ENCODE measurements at places on chromosomes 7 and 10. TPM values are rescaled to one million over a fixed set of nuclear protein-coding genes. Genes with fewer than 3 reads are reported as not detected.

NPFFR1 gene
- not detected for total RNA-seq

CAMK2B gene
- total RNA-seq, result not detected

EIF5AL1 gene
- 0.13 TPM for total RNA-seq

C10orf53 gene
- not detected for total RNA-seq

C7orf57 gene
- total RNA-seq, result 0.85 TPM

PPIF gene
- total RNA-seq, result 66.3 TPM

INSYN2A gene
- not detected for total RNA-seq

ZNF3 gene
- 49.0 TPM for total RNA-seq

CPVL gene
- 11.6 TPM for total RNA-seq

EBLN1 gene
- total RNA-seq, result not detected

CARD11 gene
- 199 TPM for total RNA-seq

SLC29A4 gene
- 0.95 TPM for total RNA-seq

HTRA1 gene
- total RNA-seq, result not detected

MLXIPL gene
- not detected for total RNA-seq

TLX1 gene
- not detected for total RNA-seq

PAX4 gene
- not detected for total RNA-seq

SH2D4B gene
- 0.19 TPM for total RNA-seq

DNA sequence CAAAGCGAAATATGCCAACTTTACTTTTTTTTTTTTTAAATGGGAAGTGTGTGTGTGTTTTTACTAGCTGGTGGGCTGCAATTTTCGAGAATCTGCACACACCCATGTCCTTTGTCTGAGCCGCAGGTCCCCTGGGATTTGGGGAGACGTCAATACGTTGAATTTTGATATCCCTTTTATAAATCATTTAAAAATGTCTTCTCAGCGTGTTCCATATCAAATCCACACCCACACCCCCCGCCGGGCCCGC, 404 bp upstream of the FMC1 start:
- peak overlapping the region; percentile 98 for H3K27ac ChIP-seq
- no peak for DNase-seq

DNA sequence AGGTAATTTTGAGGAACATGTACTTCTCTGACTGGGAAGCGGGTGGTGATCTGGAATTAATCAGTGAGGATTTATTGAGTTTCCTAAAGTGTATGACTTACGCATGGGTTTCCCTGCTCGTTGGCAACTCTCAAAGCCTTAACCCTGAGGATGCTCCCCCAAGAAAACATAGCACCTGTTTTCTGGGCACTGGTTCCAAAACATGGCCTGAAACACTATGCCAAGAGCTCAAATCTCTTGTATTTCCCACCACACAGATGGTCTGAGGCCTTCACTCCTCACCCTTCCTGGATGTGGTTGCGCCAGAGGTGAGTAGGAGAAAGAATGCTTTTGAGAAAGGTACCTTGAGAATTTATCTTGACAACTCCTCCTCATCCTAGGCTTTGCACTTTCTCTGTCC, 250.4 kb downstream of the FZD1 start:
- H3K27ac ChIP-seq, result no peak overlapping the region
- H3K36me3 ChIP-seq, result no peaks in the 10 kb centered on the region
- H3K4me1 ChIP-seq, result no peaks in the 10 kb centered on the region
- H3K4me3 ChIP-seq, result no peak overlapping the region
- no peak for DNase-seq

DNA sequence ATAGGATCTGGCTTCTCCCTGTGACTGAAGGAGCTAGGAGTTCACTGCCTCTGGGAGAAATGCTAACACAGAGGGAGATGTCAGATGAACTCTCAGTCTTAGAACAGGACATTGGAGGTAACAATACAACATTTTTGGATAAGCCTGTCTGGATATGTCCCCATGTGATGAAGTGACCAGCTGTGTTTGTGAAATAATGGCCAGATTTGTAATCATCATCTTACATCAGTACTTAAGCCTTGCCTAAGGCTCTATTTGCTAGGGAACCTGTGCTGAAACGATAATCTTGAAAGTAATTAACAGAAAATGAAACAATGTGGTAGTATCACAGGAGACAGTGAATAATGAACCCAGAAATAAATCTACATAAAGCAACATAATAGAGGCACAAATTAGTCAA, 56.2 kb downstream of the CRPPA start:
- H3K27me3 ChIP-seq, result no peaks in the 10 kb centered on the region
- no peak for DNase-seq
- H3K4me1 ChIP-seq, result no peaks in the 10 kb centered on the region
- H3K4me3 ChIP-seq, result no peak overlapping the region
- no peak overlapping the region for H3K27ac ChIP-seq

GRCh38 chr7:43588477-43589132, 5.7 kb downstream of the STK17A start:
- H3K36me3 ChIP-seq, result peaks cover 10% of the 10 kb centered on the region
- no peak overlapping the region for H3K4me3 ChIP-seq
- no peak for DNase-seq
- no peaks in the 10 kb centered on the region for H3K27me3 ChIP-seq

DNA sequence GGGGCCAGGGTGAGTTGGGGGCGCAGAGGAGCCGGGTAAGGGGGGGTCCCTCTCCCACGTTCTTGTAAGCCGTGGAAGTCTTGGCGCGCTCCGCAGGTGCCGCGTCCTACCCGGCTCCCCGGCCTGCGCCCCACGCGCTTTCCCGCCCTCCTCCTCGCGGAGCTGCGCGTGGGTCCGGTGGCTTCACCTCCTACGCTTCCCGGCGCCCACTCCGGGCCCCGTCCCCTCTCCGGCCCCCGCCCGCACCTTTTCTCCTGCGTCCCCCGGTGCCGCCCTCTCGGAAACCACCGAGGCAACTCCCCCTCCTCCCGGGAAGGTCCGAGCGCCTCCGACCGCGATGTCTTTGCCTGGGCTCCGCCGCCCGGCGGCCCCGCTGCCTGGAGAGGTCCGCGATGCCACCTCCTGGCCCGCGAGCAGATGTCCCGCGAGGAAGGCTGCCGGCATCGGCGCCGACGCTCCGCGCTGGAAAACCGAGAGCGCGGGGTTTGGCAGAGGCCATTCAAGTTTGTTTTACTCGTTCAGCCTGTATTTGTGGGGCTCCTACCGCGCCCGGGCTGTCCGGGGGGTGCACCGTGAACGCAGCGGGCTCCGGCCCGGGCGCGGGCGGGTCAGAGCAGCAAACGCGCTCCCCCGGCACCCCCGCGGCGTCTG, 2.4 kb upstream of the NKX6-2 start:
- H3K36me3 ChIP-seq, result no peaks in the 10 kb centered on the region
- no peak for DNase-seq
- peaks cover 3% of the 10 kb centered on the region for H3K4me1 ChIP-seq
- H3K27ac ChIP-seq, result no peak overlapping the region
- H3K27me3 ChIP-seq, result peaks cover 4% of the 10 kb centered on the region

DNA sequence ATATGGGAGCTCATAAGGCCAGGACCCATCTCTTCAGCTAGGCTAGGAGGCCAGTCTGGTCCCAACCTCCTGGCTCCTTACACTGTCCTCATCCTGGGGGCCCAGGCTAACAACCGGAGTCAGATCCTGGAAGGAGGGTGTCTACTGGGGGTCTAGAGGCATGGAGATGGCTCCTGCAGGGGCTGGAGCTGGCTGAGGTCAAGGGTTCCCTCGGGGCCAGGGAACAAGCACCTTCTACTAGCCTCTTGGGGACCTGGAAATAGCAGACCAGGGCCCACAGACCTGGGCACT, 37.2 kb downstream of the CLRN3 start:
- no peak overlapping the region for H3K27ac ChIP-seq
- no peak overlapping the region for H3K4me3 ChIP-seq
- no peak for DNase-seq
- H3K36me3 ChIP-seq, result no peaks in the 10 kb centered on the region

GRCh38 chr7:77383333-77383740, 32.8 kb downstream of the GSAP start:
- H3K4me1 ChIP-seq, result no peaks in the 10 kb centered on the region
- DNase-seq, result no peak
- H3K4me3 ChIP-seq, result no peak overlapping the region

GRCh38 chr10:19791032-19791431, 25.2 kb upstream of the PLXDC2 start:
- no peak for DNase-seq
- H3K4me3 ChIP-seq, result no peak overlapping the region
- no peaks in the 10 kb centered on the region for H3K36me3 ChIP-seq
- H3K27ac ChIP-seq, result no peak overlapping the region
- peaks cover 2% of the 10 kb centered on the region for H3K27me3 ChIP-seq

DNA sequence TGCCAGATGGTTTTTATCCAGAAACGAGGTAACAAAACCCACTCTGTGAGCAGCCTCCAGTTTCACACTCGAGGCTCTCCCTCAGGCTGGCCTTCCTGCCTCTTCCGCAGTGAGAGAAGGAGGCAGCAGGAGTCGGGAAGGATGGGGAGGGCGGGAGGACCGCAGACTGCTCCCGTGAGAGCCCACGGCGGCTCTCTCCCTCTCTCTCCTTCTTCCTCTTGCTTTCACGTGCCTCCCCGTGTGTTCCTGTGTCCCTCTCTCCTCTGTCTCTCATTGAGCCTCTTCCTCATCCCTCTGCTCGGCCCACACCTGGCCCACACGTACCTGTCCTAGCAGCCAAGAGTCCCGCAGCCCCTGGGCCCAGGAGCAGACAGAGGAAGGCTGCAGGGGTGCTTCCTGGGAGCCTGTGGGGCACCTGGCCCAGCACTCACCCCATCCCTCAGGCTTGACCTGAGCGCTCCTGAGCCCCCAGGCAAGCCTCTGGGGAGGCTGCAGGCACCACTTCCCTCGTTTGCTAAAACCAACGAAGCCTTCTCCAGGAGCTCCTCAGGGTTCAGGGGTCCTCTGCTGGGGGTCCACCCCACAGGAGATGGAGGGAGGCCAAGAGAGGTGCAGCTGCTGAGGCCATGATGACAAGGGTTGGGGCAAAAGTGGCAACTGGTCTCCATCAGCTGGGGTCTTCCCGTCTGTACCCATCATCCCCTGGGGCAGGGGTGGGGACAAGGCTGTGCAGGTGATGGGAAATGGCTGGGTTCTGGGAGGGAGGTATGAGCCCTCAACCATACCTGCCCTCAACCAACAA, 13.6 kb downstream of the SPOCK2 start:
- no peak overlapping the region for H3K4me3 ChIP-seq
- H3K4me1 ChIP-seq, result peaks cover 56% of the 10 kb centered on the region
- no peaks in the 10 kb centered on the region for H3K27me3 ChIP-seq
- no peak overlapping the region for H3K27ac ChIP-seq

DNA sequence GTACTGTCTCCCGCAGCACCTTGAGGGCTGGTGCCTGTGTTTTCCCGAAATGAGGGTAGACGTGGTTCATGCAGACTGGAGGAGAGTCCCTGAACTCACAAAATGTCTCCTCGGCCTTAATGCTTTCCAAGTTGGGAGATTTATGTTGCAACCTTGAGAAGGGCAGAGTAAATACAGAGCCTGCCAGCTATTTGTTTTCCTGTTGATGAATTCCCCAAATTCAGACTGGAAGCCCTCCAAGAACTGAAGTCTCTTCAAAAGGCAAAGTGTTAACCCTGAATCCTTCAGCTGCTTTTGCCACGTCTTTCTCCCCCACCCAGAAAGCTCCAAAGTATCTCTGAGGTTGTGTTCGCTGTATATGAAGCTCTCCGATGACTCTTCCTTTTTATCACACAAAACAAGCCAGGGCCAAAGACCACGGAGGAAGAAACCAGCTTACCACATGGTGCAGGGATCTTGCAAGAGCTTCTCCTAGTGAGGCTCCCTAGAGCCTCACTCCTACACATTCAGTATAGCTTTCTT, 254.7 kb upstream of the NFE2L3 start:
- H3K4me3 ChIP-seq, result no peak overlapping the region
- no peaks in the 10 kb centered on the region for H3K36me3 ChIP-seq
- H3K27ac ChIP-seq, result no peak overlapping the region
- H3K4me1 ChIP-seq, result peaks cover 10% of the 10 kb centered on the region

- no peak overlapping the region for H3K27ac ChIP-seq
- no peak for DNase-seq
- no peak overlapping the region for H3K4me3 ChIP-seq
- no peaks in the 10 kb centered on the region for H3K27me3 ChIP-seq
Measured at GRCh38 chr7:140719721-140720120, 23.2 kb downstream of the NDUFB2 start.

DNA sequence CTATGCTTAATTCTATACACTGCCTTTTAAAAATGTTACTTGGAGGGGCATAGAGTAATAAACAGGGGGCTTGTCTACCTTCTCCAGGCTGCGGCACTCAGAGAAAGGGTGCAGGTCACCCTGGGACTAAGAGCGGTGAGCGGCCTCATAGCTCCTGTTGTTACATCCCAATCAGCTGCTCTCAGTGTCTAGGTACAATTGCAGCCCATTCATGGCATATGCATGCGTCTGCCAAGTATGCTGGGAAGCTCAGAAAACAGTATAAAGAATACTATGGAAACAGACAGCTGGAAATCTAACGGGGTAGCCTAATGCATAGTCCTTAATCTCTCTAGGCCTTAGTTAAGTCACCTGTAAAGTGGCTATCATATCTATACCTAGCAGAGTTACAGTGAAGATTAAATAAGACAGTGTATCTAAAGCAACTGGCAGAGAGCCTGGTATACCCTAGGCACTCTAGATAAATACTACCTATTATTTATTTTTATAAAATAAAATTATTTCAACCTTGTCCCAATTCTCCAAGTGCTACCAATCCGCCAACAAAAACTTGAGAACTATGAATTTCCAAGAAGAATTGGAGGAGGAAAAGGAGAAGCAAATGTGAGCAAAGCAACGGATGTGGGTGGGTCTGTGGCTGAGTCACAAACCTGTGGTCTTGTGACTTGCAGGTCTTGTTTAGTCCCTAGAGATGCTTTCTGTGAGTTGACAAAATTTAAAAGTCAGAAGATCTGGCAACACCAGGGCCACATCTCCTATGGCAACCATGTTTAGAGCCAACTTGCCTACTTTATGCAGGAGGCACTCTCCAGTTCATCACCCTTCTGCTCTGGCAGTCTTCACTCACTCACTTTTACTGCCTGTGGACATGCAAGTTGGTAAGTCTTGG, 183.0 kb downstream of the RAPGEF5 start:
- H3K4me1 ChIP-seq, result peaks cover 4% of the 10 kb centered on the region
- peak; percentile 31 for DNase-seq

DNA sequence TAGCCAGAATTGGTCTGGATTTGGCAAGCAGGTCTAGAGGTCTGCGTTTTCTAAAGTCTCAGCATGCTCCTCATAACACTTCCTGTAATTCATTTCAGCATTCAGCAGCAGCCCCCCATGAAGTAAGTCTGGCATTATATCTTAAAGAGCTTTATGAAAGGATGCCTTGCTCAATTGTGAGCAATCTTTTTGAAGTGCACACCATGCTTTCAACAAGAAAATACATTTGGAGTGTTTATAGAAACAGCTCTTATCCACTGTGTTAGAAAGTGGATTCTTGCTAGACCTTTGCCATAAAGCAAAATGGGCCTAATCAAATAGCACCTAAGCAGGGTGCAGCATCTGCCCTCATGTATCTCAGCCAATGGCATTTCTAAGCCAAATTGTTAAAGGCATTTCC, 378.0 kb upstream of the AKR1E2 start:
- no peaks in the 10 kb centered on the region for H3K36me3 ChIP-seq
- H3K27me3 ChIP-seq, result no peaks in the 10 kb centered on the region
- DNase-seq, result no peak

Data from natural killer cell (primary cell).